Inflammatory macrophage treated with lipopolysaccharide for 4 hours (primary cell): ENCODE measurements at places on chromosomes 4 and X.

- DNase-seq: no peak
Observed at GRCh38 chr4:68433582-68433981, 13.7 kb upstream of the TMPRSS11E start.

- no peak for DNase-seq
Observed at GRCh38 chr4:47882228-47882627, 32.2 kb downstream of the NFXL1 start.

DNA sequence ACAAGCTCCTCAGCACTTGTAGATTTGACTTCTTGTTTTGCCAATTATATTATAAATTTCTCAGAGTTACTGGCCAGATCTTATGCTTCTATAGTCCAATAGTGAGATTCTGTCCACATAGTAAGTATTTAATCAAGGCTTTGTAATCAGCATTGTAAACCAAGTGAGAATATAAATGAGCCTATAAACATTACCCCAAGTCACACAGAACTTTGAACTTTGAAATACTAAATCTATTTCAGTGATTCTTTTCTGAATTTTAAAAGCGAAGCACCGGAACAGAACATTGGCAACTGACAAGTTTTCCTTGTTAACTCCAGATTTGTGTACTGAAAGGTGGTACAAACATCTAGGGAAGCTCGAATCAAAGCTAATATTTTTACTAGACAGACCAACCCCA, 37.2 kb downstream of the PPM1K start:
- no peak for DNase-seq

DNA sequence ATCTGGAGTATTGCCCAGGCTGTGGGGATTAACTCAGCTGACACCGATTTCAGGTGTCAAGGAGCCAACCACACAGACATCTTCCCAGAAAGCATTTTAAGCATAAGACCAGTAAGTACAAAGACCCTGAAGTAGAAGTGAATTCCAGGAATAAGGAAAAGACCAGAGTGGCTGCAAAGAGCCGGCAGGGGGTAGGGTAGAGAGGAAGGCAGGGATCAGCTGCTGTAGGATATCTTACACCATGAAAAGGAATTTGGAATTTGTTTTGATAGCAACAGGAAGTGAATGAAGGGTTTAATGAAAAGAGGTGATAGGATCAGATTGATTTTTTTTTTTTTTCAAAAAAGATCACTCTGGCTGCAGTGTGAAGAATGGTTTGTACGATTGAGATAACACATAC, 113.6 kb upstream of the PPARGC1A start:
- DNase-seq: no peak

DNA sequence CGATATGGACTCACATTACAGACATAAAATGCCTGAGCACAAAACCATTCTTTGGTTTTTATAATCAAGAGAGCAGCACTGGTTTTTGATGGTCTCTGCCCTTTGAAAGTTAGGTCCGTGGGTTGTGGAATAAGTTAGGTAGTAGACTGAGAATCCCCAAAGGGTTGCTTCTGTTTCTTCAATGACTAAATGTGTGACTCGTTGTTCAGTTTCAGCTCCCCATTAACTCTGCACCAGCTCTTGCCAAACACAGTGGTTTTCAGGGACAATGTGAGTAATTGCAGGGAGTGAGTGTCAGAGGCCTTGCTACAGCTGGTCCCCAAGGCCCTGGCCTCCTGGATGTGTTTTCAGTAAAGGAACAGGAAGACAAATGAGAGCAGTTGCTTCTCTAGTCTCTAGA, 24.8 kb downstream of the SMIM20 start:
- DNase-seq: peak; percentile 92

- no peak for DNase-seq
Observed at GRCh38 chr4:1194010-1194900, 21.9 kb upstream of the SPON2 start.
